Right hindlimb (tissue), 1 donor: ENCODE measurements at places on chromosomes 16 and 17.

DNA sequence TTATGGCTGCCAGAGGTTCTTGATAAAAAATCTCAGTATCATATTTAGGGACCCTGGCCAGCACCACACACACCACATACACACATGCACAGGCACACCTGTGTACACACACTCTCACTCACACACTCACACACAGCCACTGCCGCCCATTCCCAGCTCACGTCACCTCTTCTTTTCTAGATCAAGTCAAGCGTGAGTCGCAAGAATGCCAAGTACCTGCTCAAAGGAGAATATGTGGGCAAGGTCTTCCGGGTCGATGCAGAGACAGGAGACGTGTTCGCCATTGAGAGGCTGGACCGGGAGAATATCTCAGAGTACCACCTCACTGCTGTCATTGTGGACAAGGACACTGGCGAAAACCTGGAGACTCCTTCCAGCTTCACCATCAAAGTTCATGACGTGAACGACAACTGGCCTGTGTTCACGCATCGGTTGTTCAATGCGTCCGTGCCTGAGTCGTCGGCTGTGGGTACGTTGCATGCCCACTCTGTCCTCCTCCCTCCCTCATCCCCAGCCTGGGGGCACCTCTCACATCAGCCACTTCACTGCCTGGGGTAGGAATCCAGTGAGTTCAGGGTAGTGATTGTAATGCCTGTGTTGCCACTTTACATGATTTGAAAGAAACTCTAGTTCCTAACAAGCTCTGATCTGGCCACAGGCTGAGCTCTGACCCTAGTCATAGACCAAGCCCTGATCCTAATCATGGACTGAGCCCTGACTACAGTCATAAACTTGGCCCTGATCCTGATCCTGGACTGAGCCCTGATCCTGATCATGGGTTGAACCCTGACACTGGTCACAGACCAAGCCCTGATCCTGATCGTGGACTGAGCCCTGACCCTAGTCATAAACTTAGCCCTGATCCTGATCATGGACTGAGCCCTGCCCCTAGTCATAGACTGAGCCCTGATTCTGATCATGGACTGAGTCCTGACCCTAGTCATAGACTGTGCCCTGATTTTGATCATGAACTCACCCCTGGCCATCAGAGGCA lies 20.4 kb downstream of the CDH5 start:
- no peak for DNase-seq

GRCh38 chr16:2609827-2610470 lies 72.1 kb downstream of the PDPK1 start:
- no peak for DNase-seq

DNA sequence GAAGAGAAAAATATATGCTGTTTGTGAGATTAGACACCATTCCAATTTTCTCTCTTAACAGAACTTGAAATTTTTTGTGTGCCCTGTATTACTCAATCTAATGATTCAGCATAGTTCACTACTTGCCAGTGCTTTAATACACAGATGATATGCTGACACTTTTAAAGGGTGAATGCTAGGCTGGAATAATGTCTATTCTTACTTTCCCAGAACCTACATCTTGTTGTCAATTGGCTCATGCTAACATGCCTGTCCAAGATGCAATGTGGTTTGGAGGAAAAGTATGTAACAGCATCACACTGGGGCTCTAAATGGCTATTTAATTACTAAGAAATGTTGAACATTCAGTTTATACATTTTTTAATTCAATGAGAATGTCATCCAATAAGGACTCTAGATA lies 7.6 kb upstream of the MAP2K6 start:
- no peak for DNase-seq

DNA sequence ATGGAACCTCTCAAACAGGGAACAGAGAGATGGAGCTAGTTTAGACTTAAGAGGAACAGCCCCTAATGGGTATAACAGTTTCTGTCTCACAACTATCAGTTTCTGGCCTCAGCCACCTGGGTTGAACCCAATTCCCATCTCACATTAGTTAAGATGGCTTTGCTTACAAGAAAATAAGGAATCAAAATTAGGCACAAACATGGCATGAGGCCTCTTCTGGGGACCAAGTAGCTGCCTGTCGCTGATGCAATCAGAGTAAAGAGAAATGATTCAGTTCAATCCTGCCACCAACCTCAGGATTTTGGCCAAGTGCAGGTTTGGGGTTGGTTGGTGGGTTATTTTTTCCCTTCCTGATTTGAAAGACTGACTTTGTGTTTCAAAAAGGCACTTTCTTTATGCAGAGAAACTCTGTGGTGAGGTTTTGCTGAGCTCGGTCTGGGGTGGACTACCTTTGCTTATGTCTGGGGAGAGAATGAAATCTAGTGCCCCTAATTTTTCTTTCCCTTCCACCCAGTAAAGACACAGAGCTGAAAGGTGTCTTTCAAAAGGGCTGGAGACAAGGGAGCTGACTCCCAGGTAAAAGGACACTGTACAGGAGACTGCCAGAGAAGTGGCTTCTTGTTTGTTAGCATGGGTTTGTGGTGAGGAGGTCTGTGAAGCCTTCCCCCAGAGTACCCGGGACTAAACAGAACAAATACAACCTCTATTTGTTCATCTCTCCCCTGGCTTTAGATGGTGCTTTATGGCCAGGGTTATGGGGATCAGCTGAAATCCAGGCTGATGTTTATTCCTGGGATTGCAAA lies 44.8 kb upstream of the NFAT5 start:
- DNase-seq, result no peak

GRCh38 chr16:21634216-21634615 lies 18.2 kb downstream of the IGSF6 start:
- DNase-seq, result no peak

GRCh38 chr17:14080847-14081251 lies 11.5 kb downstream of the COX10 start:
- no peak for DNase-seq

GRCh38 chr16:88533381-88533917 lies 36.8 kb upstream of the ZC3H18 start:
- DNase-seq, result peak; percentile 70

- no peak for DNase-seq
These were observed 6.4 kb upstream of the TOX3 start for GRCh38 chr16:52553322-52553721.

- DNase-seq, result peak; percentile 96
These were observed at the start of gene ZNF771 for GRCh38 chr16:30407102-30407803. Gene ZNF771 (plus strand): TSS chr16:30407606. CDS start chr16:30408054, 448 bp downstream.

DNA sequence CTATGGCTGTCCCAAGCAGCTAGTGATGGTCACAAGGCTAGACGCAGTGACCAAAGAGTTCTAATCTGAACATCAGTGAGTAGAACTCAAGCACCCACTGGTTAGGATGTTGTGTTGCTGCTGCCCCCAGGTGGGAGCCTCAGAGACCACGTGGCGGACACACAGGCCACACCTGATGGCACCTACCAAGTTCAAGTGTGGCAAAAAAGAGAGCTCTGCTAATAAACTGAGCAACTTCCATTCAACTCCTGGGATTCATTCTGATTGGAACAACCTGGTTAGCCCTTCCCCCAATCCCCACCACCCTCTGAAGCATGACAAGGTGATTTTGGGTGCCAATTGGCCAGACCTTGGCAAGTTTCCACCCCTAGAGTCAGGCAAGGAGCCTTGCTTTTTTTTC lies 3.5 kb upstream of the LCMT1 start:
- DNase-seq, result no peak

DNA sequence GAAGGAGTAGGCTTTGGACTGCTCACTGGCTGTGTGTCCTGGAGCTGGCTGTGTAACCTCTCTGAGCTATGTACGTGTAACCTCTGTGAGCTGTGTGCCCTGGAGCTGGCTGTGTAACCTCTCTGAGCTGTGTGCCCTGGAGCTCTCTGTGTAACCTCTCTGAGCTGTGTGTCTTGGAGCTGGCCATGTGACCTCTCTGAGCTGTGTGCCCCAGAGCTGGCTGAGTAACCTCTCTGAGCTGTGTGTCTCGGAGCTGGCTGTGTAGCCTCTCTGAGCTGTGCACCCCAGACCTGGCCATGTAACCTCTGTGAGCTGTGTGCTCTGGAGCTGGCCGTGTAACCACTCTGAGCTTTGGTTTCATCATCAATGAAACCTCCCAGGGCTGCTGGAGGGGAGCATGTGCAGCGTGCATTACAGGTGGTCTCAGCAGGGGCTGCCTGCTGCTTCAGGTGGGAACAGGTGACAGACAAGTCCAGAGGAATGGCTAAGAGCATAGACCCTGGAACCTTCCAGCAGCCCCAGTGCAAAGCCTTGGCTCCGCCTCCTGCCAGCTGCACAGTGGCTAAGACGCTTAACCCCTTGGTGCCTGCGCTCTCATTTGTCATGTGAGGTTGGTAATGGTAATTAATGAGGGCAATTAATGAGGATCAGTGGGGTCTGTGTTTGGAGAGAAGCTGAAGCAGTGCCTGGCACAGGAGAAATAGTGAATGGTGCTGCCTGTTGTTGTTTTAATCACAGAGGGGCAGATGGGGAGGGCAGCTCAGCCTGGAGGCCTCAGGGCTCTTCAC lies 86.7 kb downstream of the KATNIP start:
- DNase-seq, result no peak
